Mesothelial cell of epicardium (in vitro differentiated cells): ENCODE measurements at places on chromosomes 5 and 9. TPM values are rescaled to one million over a fixed set of nuclear protein-coding genes. Genes with fewer than 3 reads are reported as not detected.

FAM151B gene
- total RNA-seq = 1.5 to 2.3 TPM (median 1.9 TPM) in 3 replicates

GZMA gene
- not detected in 3 replicates for total RNA-seq

PRDM9 gene
- total RNA-seq = not detected in 3 replicates

- no peak for DNase-seq
- no peak overlapping the region for H3K4me3 ChIP-seq
- H3K27me3 ChIP-seq = peaks cover 2% of the 10 kb centered on the region
- no peaks in the 10 kb centered on the region for H3K4me1 ChIP-seq
- H3K36me3 ChIP-seq = no peaks in the 10 kb centered on the region
Observed at GRCh38 chr5:8317335-8317734, 448.4 kb downstream of the MTRR start.

GRCh38 chr9:88074931-88075330 is 63.3 kb downstream of the SPATA31C2 start:
- no peak overlapping the region for H3K4me3 ChIP-seq
- DNase-seq = no peak
- peaks cover 25% of the 10 kb centered on the region for H3K4me1 ChIP-seq
- peak overlapping the region; percentile 86 for H3K27ac ChIP-seq
- peaks cover 5% of the 10 kb centered on the region for H3K36me3 ChIP-seq
- H3K27me3 ChIP-seq = no peaks in the 10 kb centered on the region

DNA sequence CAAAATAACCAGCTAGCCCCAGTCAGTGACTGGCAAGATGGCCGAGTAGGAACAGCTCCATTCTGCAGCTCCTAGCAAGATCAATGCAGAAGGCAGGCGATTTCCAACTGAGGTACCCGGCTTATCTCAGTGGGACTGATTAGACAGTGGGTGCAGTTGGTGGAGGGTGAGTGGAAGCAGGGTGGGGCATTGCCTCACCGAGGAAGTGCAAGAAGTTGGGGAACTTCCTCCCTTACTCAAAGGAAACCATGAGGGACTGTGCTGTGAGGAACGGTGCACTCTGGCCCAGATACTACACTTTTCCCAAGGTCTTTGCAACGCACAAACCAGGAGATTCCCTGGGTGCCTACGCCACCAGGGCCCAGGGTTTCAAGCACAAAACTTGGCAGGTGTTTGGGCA is 9.6 kb upstream of the BTNL8 start:
- no peak overlapping the region for H3K27ac ChIP-seq
- H3K36me3 ChIP-seq = no peaks in the 10 kb centered on the region
- H3K4me1 ChIP-seq = no peaks in the 10 kb centered on the region
- H3K4me3 ChIP-seq = no peak overlapping the region
- DNase-seq = no peak
- H3K27me3 ChIP-seq = peaks cover 65% of the 10 kb centered on the region

DNA sequence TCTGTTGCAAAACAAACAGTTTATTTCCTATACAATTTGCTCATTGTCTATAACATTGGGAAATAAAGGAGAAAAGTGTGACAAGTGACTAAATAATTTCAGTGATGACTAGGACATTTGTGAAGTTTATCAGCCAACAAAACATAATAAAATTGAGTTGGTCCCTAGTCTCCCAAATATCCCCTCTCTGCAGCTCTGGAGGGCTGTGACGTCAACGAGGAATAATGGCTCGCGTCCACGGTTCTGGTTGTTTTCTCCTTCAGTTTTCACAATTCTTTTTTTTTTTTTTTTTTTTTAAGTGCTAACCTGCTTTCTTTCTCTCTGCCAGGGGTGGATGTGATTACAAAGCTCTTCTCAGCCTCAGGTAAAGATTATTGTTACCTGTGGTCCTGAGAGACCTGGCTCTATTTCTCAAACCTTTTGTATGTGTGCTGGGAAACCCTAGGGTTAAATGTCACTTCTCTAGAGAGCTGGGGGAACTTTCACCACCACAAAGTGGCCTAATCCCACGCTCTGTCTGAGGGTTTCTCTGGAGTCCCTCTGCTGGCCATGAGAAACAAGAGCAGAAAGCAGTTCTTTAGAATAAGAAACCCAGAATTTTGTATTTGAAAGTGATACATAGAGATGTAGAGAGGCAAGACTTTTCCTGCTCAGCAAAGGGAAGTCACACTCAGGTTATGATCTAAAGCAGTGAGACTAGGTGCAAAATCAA is 36.2 kb upstream of the ANKRD55 start:
- H3K36me3 ChIP-seq = no peaks in the 10 kb centered on the region
- DNase-seq = no peak
- H3K4me1 ChIP-seq = peaks cover 22% of the 10 kb centered on the region
- H3K27me3 ChIP-seq = no peaks in the 10 kb centered on the region
- H3K27ac ChIP-seq = peak overlapping the region; percentile 76

DNA sequence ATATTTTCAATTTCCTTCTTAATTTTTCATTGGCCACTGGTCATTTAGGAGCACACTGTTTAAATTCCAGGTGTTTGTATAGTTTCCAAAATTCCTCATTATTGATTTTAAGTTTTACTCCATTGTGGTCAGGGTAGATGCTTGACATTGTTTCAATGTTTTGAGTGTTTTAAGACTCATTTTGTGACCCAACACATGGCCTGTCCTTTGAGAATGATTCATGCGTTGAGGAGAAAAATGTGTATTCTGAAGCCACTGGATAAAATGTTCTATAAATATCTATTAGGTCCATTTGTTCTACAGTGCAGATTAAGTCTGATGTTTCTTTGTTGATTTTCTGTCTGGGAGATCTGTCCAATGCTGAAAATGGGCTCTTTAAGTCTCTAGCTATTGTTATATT is 24.4 kb upstream of the FNIP1 start:
- no peak overlapping the region for H3K27ac ChIP-seq
- no peaks in the 10 kb centered on the region for H3K36me3 ChIP-seq
- no peaks in the 10 kb centered on the region for H3K27me3 ChIP-seq

- H3K27me3 ChIP-seq = no peaks in the 10 kb centered on the region
- H3K36me3 ChIP-seq = peaks cover 8% of the 10 kb centered on the region
- DNase-seq = no peak
Observed at GRCh38 chr9:79184831-79185230, 386.9 kb upstream of the TLE4 start.

DNA sequence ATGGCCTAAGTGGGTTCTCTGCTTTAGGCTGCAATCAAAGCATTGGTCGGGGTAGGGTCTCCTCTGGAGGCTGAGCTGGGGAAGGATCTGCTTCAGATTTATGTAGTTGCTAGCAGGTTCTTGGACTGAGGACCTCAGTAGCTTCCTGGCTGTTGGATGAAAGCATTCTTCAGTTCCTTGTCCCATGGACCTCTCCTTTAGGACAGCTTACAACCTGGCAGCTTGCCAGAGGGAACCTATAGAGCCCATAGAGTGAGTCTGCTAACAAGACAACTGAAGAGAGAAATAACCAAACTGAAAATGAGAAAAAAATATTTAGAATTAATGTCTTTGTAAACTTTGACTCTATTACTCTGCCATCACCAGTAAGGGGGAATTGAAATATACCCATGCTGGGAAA is 12.4 kb downstream of the MRPS30 start:
- H3K36me3 ChIP-seq = peaks cover 20% of the 10 kb centered on the region
- H3K4me3 ChIP-seq = no peak overlapping the region
- H3K4me1 ChIP-seq = no peaks in the 10 kb centered on the region
- H3K27me3 ChIP-seq = no peaks in the 10 kb centered on the region

DNA sequence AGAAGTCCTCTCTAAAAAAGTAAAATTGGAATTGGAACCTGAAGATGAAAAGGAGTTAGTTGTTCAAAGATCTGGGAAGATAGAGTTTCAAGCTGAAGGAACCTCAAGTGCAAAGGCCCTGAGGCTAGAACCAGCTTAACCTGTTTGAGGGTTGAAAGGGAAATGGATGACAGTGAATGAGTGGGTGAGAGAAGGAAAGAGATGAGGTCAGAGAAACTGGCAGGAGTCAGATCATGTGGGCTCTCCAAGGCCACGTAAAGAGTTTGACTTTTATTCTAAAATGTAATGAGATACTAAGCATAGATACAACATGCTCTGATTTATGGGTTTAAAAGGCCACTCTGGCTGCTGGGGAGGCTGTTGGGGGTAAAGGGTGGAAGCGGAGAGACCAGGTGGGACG is 2.5 kb upstream of the RAD23B start:
- H3K4me3 ChIP-seq = no peak overlapping the region
- H3K36me3 ChIP-seq = no peaks in the 10 kb centered on the region
- peak overlapping the region; percentile 58 for H3K27ac ChIP-seq
- no peak for DNase-seq

DNA sequence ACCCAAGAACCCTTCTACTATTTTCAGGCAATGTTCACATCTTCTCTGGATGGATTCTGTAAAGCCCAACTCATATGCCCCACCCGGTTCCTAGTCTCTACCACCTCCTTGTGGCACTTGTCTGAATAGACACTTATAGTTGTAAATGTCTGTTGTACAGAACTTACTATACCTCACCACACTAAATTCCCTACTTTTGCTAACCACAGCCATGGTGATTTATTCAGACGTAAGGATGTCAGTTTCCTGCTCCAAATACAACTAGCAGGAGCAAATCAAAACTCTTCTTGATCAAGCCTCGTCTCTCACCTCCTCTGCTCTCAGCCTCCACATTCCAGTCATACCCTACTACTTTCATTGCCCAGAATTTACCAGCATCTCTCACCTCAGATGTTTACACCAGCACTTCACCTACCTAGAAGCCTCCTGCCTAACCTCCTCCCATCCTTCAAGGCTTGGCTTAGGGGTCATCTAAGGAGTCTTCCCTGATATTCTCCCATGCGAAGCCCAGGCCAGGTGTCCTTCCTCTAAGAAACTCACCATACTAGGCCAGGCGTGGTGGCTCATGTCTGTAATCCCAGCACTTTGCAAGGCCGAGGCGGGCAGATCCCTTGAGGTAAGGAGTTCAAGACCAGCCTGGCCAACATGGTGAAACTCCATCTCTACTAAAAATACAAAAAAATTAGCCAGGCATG is 75.5 kb downstream of the MAPKAP1 start:
- DNase-seq = no peak
- H3K27me3 ChIP-seq = no peaks in the 10 kb centered on the region
- H3K4me1 ChIP-seq = peaks cover 30% of the 10 kb centered on the region
- no peak overlapping the region for H3K4me3 ChIP-seq
- H3K27ac ChIP-seq = no peak overlapping the region
- H3K36me3 ChIP-seq = peaks cover 3% of the 10 kb centered on the region

GRCh38 chr9:38622288-38622674 is 1.9 kb upstream of the ANKRD18A start:
- H3K27ac ChIP-seq = no peak overlapping the region
- H3K36me3 ChIP-seq = no peaks in the 10 kb centered on the region
- H3K4me1 ChIP-seq = peaks cover 12% of the 10 kb centered on the region
- no peak for DNase-seq

DNA sequence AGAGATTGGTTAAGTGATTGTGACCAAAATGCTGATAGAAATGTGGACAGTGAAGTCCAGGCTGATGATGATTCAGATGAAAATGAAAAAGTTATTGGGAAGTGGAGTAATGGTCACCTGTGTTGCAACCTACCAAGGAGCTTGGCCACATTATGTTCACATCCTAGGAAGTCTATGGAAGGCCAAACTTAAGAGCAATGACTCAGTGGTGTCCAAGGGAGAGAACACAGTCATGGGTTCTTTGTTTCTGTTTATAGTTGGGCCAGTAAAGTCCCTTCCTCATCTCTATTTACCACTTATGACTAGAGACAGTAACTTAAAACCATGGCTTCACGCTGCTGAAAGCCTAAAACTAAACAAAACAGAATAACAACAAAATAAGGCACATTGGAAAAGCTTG is 555.3 kb upstream of the DAB2 start:
- H3K4me3 ChIP-seq = no peak overlapping the region
- H3K27me3 ChIP-seq = no peaks in the 10 kb centered on the region
- H3K36me3 ChIP-seq = no peaks in the 10 kb centered on the region
- no peak overlapping the region for H3K27ac ChIP-seq
- DNase-seq = no peak

GRCh38 chr5:169301986-169302385 is 1.0 kb upstream of the SLIT3 start:
- H3K4me1 ChIP-seq = peaks cover 42% of the 10 kb centered on the region
- DNase-seq = no peak
- peak overlapping the region; percentile 75 for H3K4me3 ChIP-seq
- H3K27ac ChIP-seq = no peak overlapping the region
- no peaks in the 10 kb centered on the region for H3K36me3 ChIP-seq

DNA sequence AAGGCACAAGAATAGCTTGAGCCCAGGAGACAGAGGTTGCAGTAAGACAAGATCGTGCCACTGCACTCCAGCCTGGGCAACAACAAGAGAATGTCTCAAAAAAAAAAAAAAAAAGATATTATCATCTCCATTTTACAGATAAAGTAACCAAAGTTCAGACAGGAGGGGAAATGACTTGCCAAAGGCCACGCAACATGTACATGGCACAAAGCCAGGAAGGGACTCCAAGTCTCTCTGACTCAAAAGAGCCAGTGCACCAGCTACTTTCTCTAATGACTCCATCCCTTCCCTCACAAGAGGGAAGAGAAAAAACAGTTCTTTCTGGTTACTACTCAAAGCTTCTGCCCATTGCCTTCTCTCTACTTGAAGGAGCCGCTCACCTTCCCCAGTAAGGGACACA is 34.1 kb downstream of the SIL1 start:
- no peaks in the 10 kb centered on the region for H3K27me3 ChIP-seq
- no peak for DNase-seq
- peak overlapping the region; percentile 84 for H3K27ac ChIP-seq
- peaks cover 53% of the 10 kb centered on the region for H3K4me1 ChIP-seq
- no peaks in the 10 kb centered on the region for H3K36me3 ChIP-seq

DNA sequence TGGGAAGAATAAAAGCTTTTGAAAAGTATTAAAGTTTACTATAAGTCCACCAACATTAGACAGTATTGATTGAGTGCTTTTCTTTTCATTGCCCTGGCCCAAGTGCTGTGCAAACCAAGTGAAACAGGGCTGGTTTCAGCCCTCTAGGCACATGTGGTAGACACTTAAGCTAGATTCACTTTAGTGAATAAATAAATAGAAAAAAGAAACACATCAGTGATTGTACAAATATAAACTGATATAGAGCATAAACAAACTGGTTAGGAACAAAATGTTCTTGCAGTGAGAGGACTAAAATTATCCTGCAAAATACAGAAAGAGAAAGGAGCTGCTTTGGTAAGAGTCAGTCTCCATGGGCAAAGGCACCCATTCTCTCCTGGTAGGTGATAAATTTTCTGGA is 29.7 kb downstream of the ACTBL2 start:
- H3K4me3 ChIP-seq = no peak overlapping the region
- DNase-seq = no peak
- H3K27me3 ChIP-seq = no peaks in the 10 kb centered on the region
- H3K27ac ChIP-seq = no peak overlapping the region
- H3K4me1 ChIP-seq = peaks cover 38% of the 10 kb centered on the region
- H3K36me3 ChIP-seq = no peaks in the 10 kb centered on the region

DNA sequence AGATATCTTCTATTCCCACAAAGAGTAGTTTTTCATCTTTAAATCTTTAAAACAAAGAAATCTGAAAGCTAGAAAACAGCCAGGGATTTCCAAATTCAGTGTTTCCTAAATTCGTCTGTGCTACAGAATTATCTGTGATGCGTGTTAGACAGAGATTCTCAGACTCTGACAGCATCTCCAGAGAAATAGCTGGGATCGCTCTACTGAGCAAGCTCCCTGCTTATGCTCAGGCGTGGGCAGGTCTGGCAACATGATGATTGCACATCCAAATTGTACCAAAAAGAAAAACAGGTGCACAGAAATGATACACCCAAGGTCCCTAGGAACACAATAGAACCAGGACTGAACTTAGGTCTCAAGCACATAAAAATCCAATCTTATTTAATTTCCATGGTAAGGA is 22.8 kb upstream of the CRHBP start:
- H3K27me3 ChIP-seq = peaks cover 5% of the 10 kb centered on the region
- H3K4me3 ChIP-seq = no peak overlapping the region
- no peaks in the 10 kb centered on the region for H3K36me3 ChIP-seq
- peaks cover 8% of the 10 kb centered on the region for H3K4me1 ChIP-seq

GRCh38 chr5:149141224-149141956 is at the start of gene ABLIM3:
TSS of gene ABLIM3 (plus strand) at chr5:149141493. CDS start at chr5:149142096, 603 bp downstream.
- H3K27ac ChIP-seq = no peak within 1 kb of the TSS
- H3K36me3 ChIP-seq = no peaks in the 10 kb centered on the region
- peak; percentile 84 for DNase-seq
- peaks cover 46% of the 10 kb centered on the region for H3K27me3 ChIP-seq
- peak within 1 kb of the TSS; percentile 60 for H3K4me3 ChIP-seq
